ENCODE measurements at places on chromosomes 12 and 14.

GRCh38 chr12:4353785-4354208, 25.7 kb downstream of the FGF23 start:
- peak; percentile 54 for DNase-seq

DNA sequence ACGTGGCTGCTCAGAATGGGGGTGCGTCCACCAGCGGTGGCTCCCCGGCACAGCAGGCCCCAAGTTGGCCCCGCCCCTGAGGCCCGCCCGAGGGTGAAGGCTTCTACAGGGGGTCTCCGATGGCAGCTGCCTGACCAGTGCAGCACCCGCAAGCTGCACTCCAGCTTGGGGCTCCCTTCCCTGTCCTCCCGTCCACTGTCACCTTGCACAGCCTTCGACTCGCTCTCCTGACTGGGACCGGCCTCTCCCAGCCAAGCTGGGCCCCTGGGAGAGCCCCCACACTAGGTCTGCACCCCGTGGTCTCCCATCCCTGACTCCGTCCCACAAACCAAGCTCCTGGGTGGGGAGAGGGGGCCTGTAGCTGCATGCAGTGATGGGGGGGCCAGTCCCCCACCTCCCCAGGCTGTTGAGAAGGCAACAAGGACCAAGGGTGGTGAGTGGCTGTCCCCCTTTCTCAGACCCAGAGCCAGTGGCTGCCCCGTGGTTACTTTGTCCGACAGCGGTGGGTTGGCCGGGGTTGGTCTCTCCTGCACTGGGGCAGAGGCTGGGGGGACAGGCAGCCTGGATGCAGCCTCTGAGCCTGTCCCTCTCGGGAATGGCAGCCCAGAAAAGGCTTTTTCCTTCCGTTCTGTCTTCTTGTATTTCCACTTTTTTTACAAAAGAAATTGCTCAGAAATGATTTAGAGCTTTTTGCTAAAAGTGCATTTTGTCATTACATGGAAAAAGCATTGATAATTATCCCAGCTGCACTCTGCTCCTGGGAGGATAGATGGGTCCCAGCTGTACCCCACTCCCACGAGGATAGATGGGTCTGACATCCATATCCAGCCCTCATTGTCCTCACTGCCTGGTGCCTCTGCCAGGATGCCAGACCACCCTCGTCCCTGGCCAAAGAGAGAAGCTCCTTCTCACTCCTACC, 217.0 kb downstream of the KIF26A start:
- DNase-seq, result no peak

GRCh38 chr14:61418746-61419145, 97.4 kb downstream of the PRKCH start:
- no peak for DNase-seq

- peak; percentile 41 for DNase-seq
These were observed 32.9 kb downstream of the MIPOL1 start for GRCh38 chr14:37230551-37231194.

GRCh38 chr12:15846887-15847286, 35.3 kb upstream of the STRAP start:
- no peak for DNase-seq

- no peak for DNase-seq
These were observed 77.2 kb upstream of the RFLNA start for GRCh38 chr12:124217508-124218242.

GRCh38 chr14:76375484-76375883, 453 bp upstream of the ESRRB start:
- DNase-seq, result no peak

- no peak for DNase-seq
These were observed 16.5 kb downstream of the NINJ2 start for GRCh38 chr12:646442-647384.

DNA sequence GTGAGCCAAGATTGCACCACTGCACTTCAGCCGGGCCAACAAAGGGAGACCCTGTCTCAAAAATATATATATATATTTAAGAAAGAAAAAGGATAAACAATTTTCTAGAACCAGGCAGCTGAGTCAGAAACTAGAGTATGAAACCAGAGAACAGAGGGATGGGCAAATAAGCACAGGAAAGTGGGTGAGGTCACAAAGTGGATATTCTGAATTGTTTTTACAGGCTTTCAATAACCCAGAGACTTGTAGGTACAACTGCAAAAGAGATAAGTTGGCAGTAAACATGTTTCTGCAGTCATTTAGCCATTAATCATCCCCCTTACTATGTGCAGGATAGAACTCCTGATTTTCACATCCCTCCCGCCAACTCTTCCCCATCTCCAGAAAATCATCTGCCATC, 94.2 kb downstream of the BTG1 start:
- DNase-seq, result no peak

- DNase-seq, result no peak
These were observed 68.0 kb downstream of the RASSF3 start for GRCh38 chr12:64678248-64678647.

GRCh38 chr12:49428793-49429192, 61.5 kb downstream of the SPATS2 start:
- DNase-seq, result no peak

GRCh38 chr12:80032946-80033345, 66.4 kb upstream of the OTOGL start:
- no peak for DNase-seq

DNA sequence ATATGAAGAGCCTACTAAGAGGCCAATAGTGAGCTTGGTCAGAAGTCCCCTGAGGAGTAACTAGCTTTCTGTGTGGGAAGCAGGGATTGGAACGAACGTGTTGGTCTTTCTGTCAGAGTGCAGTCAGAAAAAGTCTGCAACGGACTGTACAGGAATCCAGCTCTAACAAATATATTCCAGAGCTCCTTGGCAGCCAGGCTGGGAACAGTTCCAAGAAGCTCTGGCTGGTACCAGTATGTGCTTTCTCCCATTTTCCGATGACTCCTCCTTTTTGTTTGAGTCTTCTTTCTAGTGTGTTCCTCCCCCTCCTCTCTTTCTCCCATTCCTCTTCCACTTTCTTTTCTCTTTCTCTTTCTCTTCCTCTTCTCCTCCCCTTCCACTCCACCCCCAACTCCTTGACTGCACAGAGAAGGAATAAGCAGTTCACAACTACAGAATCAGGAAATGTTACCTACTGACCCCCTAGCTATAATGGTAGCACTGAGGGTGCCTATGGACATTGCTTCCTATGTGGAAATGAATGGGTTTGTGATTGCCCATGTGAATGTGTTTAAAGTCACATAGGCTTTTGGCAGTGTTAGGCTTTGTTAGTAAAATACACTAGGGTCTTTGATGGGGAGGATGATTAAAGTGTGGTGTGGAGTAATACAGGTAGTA, 59.9 kb downstream of the TTLL5 start:
- DNase-seq, result no peak

DNA sequence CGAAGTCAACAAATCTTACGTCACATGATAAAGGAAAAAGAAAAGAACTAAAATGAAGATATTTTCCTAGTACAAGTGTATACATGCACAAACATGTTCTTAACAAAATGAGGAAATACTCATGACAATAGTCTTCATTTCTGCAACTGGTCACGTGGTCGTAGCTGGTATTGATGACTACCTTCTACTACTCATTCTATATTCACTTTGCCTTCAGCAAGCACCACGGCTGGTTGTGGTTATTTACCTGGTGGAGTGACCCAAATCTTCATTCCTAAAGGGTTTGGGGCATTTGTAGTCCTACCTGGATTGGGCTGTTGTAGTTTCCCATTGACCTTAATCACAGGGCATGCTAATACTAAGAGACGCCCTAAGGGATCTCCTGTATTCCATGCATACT, 51.2 kb downstream of the FIGNL2 start:
- no peak for DNase-seq

GRCh38 chr12:94091624-94092023, 56.8 kb upstream of the PLXNC1 start:
- no peak for DNase-seq

GRCh38 chr12:6791931-6792520, 2.7 kb downstream of the CD4 start:
- DNase-seq, result no peak

DNA sequence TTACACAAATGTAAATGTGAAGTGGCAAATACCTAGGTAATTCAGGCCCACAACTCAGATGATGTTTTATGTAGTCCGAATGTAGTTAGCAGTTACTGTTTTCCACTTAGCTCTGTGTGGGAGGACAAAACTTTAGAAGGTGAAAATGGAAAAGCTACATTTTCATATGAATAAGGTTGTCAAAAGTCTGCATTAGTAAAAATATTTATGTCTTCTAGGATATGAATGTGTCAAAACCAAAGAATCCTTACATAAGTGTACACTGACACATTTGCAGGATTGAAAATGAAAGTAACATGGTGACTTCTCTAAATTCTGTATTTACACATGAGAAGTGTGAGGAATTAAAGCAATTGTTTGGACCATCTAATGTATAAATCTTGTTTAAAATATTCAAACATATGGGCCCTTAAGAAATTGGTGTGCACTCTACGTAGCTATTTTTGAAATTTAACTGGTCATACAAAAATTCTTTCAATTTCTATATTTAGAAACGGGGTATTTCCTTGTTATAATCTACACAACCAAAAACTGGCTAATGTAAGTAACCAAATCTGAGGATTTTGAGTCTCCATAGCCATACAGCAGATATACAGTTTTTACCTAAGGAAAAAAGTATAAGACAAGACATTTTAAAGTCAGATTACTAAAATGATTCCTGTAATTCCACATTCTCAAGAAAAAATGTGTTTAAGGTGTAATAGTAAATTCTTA, 5.4 kb downstream of the CDKN1B start:
- peak; percentile 68 for DNase-seq

DNA sequence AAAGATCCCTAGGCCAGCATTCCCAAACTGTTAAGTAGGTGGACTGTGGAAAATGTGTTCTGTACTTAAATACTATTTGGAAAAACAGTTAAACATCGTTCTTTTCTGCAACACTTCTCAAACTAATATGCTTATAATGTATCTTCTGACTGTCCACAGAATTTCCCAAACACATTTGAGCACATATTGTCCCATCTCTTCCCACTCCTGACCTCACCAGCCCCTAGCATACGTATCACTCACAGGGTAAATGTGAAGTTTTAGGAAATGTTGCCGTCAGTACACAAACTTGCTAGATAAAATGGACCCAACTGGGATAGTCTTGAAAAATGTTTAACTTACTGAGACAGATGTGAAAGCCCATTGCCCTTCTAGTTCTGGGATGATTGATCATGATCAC, 27.7 kb downstream of the ARID2 start:
- DNase-seq, result no peak

GRCh38 chr12:92593734-92594402, 108.9 kb upstream of the PLEKHG7 start:
- DNase-seq, result peak; percentile 97

DNA sequence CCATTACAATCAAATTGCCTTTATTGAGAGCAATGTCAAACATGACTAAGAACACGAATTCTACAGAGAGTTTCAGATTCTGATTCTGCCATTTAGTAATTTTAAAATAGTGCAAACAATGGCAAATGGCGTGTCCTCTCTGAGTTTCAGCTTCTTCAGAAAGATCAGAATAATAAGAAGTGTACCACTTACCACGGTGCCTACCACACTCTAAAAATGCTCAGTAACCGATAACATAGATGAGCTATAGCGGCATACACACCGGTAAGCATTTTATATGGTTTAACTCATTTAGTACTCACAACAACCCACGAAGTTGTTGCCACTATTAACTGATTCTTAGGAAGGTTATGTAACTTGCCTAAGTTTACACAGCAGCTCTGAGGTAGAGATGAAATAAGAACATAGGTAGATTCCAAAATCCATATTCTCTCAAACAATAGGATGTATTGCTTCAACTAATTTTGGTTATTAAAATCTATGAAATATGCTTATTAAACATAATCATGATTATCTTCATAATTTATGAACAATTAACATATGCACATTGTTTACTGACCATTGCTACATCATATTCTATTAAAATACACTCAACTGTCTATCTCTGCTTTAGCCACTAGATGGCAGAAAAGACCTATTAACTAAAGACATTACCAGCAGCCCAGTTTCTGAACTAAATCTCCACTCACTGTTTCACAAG, 38.3 kb downstream of the SLC6A15 start:
- peak; percentile 49 for DNase-seq

GRCh38 chr12:38417101-38417500, 100.5 kb downstream of the ALG10B start:
- DNase-seq, result no peak

- no peak for DNase-seq
These were observed 1126.7 kb downstream of the AACS start for GRCh38 chr12:126191949-126192348.

DNA sequence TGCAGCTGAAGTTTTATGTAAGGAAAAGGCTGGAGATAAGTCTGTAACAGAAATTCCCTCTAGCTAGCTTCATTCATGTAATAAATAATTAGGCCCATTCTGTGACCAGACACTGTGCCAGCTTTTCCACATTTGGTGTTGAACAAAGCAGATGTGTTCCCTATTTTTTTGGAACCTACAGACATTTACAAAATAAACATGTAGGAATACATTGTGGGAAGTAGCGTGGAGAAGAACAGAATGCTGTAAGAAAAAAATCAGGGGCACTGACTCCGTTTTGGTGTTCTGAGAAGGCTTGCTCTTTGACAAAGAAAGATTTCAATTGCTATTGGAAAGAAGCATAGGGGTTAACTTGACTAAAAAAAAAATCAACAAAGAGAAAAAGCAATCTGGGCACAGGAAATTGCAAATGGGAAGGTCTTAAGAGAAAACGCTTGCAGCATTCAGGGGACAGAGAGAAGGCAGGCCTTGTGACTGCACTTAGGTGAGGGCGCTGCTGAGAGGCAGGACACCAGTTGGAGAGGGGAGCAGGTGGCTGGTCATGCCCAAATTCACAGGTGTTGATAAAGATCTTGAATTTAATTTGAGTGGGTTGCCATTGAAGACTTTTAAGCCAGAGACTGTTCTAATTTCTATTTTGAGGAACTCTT, 4.0 kb downstream of the FAR2 start:
- DNase-seq, result no peak

- DNase-seq, result no peak
These were observed 361.4 kb downstream of the CACNA1C start for GRCh38 chr12:2413999-2414792.

GRCh38 chr14:104442631-104443390, 136.8 kb upstream of the C14orf180 start:
- no peak for DNase-seq

- DNase-seq, result peak; percentile 35
These were observed 3.0 kb downstream of the MIS18BP1 start for GRCh38 chr14:45249856-45250575.

- DNase-seq, result no peak
These were observed 331.9 kb downstream of the BTG1 start for GRCh38 chr12:91813701-91814100.

DNA sequence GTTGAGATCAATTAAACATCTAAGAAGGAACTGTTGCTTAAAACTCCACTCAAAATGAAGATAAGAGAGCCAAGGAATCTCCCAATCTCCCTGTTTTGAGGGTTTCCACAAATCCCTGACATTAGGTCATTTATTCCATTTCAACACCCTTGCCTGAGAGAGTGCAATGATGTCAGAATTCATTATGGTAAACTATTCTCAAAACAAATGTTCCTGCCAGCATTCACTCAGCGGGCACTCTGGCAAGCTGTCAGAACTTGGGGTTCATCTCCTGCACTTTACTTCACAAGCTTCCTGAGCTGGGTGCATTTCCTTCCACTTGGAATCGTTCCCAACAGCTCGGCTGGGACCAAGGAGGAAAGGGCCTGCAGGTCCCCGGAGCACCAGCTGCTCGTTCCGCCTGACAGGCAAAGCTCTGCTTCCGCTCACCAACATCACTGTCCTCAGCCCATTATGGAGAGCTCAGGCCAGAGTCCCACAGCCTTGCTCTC, 117.8 kb downstream of the TTC7B start:
- no peak for DNase-seq

Data from CD4-positive, alpha-beta T cell treated with Interleukin-17A for 1 hour (primary cell).